ENCODE measurements at places on chromosomes 5 and 9.

DNA sequence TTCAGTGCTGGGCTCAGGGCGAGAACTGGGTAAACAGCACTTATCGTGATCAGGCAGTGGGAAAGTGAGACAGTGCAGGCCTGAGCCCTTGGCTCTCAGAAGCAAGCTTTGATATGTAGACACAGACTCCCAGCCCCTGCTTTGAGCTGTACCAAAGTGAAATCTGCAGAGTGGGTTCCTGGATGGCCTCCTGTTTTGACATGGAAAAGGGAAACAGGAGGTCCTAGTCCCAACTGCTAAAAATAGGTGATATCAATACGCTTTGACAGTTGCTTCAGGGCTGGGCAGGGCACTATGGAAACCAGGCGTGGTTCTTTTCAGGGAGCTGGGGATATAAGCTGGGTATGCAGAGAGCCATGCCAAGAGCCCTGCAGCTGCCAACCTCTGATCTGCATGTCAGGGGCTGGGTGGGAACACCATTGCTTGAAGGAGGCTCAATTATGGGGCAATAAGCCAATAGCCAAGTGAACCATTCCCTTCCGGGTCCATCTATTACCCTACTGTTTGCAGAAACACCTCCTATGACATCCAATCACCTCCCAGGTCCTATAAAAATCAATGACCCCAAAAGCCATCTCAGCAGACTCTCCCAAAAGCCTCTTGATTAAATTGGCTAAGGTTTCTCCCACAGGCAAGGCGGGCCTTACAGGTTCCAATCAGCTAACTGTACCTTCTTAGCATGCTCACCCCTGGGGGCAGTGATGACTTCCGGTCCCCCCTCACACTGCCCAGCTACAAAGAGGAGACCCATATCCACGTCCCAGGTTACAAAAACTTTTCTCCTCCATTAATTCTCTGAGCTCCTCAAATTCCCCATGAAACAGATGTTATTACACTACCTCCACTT lies 45.8 kb downstream of the EPB41L4B start:
- DNase-seq, result no peak

DNA sequence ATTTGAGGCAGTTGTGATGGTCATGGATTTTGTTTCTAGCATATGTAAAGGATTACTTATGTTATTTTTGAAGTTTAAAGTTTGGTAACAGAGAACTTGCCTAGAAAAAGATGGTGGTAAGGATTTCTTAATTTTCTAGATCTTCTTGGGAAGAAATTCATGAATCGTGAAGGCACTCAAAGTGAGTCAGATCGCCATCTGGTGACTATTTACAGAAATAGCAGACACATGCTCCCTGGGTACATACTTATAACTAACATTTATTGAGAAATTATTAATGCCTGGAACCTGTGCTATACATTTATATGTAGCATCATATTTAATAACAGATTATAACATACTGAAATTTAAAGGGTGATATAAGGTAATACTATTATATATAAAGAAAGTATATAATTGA lies 299.7 kb downstream of the IZUMO3 start:
- DNase-seq, result no peak

- no peak for DNase-seq
Measured at GRCh38 chr9:116207371-116208111, 54.0 kb downstream of the PAPPA start.

DNA sequence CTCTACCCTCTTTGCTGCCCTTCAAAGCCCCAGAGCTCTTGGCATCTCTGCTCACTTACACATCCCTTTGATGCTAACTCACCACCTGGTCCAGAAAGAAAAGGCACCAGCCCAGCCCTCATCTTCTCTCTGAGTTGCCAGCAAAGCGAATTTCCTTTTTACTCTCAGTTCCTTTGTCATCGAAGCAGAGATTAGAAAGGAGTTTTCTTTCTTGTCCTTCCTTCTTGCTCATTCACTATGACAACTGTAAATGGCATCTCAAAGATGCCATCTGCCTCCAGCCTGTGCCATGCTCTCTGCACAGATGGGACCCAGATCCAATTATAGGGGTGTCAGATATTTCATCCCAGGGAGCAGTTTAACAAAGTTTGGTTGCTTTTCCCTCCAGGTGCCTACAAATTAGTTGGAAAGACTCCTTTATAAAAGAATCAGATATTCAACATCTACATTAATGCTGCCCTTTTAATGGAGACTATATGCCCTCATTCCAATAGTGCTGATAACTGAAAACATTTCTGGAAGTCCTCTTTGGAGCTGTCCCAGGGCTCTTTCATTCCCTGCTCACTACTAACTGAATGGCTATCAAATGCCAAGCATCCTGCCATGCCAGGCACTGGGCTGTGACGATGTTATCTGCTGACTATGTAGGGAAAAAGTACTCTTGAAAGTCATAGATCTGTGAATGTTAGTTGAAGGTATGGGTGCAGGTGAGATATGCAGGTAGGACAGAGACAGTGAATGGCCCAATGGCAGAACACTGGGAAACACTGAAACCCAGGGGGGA lies 58.9 kb downstream of the SUSD1 start:
- no peak for DNase-seq

GRCh38 chr9:86315078-86315477 lies 32.7 kb upstream of the ISCA1 start:
- no peak for DNase-seq

DNA sequence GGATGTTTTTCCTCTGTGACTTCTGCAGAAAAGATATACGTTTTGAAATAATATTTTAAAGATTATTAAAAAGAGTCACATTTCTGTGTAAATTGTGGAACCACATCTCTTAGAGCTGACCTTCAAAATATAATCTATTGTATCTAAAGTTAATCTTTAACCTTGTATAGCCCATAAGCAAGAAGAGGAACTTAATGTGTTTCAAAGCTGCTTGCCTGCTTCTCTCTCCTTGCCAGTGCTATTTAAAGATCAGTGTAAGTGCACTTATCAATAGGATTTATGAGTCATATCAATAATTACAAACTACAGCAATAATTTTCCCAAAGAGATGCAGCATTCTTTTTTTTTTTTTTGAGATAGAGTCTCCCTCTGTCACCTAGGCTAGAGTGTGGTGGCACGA lies 29.4 kb upstream of the GDA start:
- DNase-seq, result no peak

GRCh38 chr9:120616966-120617935 lies 37.3 kb upstream of the CDK5RAP2 start:
- no peak for DNase-seq

- no peak for DNase-seq
Measured at GRCh38 chr5:153367466-153367865, 123.0 kb upstream of the GRIA1 start.

- no peak for DNase-seq
Measured at GRCh38 chr9:132755096-132755495, 84.8 kb downstream of the GTF3C4 start.

All from activated CD4-positive, alpha-beta T cell treated with anti-CD3 and anti-CD28 coated beads, Interleukin-2, amount 50 U/mL, for 48 hours (primary cell).